ENCODE measurements at places on chromosomes 3 and 15.

DNA sequence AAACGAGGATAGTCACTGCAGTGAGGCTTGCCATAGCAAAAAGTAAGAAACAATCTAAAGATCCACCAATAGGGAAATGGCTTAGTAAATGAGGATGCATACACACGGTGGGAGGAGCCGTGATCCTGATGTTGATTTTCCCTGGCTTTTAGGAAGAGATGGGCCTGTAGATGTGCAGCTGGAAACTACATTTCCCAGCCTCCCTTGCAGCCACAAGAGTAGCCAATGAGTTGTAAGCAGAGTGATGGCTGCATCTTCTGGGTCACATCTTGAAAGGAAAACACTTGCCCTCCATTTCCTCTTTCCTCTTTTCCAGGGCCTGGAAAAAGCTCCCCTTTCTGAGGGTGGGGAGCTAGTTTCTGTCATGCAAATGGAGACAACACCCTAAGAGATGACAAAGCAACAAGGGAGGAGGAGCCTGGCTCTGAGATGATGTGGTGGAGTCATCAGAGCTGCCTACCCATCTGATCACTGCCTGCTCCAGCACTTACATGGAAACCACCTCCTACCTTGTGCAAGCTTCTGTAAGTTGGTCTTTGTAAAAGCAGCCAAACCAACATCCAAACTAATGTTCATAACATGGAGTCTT is 139.1 kb downstream of the TLE3 start:
- DNase-seq: no peak

DNA sequence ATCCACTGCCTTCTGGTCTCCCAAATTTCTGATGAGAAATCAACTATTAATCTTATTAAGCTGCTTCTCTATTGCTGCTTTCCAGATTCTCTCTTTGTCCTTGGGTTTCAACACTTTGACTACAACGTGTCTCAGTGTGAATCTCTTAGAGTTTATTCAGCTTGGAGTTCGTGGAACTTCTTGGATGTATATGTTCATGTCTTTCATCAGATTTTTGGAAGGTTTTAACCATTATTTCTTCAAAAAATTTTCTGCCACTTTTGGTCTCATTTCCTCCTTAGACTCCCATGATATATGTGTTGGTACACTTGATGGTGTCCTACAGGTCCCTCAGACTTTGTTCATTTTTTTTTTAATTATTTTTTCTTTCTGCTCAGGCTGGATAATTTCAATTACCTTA is 36.0 kb downstream of the TICRR start:
- DNase-seq: no peak

DNA sequence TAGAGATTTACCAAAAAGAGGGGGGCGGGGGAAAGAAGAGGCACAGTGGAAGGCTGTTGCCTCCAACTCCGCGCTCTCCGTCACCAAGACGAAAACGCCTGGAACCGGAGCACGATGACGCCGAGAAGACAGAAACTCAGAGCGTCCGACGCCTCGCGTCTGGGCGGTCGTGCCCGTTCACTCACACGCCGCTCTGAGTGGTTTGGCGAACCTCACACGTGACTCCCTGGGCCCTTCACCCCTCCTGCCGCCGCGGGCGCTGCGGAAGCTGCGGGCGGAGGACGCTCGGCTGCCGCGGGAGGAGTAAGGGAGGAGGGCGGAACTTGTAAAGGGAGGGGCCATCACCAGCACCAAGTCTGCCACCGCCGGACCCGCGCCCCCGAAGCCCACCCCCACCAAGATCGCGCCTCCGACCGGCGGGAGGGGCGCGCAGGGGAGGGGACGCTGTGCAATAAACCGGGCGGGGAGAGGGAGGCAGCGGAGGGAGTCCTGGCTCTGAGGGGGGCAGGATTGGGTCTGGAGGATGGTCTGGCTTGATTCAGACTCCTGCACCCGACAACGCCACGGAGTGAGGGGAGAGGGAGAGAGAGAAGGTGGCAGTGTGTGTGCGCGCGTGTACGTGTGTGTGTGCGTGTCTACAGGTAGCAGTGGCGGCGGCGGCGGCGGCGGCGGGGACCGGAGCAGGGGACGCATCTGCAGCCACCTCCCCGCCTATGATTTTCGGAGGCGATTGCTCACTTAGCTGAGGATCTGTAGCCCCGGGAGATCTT is 1.9 kb upstream of the NLGN1 start:
- peak; percentile 99 for DNase-seq

DNA sequence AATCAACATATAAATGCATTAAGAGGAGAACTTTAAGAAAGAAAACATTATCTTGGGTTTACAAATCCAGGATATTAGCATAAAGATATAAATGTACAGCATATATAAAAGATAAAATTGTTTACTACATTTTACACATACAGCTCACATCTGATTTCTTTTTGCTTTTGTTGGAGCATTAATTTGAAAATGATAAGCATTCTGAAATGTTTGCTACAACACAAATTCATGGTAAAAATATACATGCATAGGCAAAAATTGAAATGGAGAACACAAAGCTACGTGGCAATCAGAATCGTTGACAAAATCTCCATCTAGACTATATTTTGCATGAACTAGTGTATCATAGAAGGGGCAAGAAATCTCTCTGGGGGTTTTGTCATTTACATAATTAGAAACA is 159.1 kb downstream of the TIGIT start:
- DNase-seq: no peak

GRCh38 chr3:64856106-64856505 is 168.3 kb upstream of the ADAMTS9 start:
- no peak for DNase-seq

- DNase-seq: no peak
These were observed 34.7 kb downstream of the MAP3K13 start for GRCh38 chr3:185397676-185398075.

GRCh38 chr15:36106640-36107335 is 472.6 kb upstream of the CDIN1 start:
- no peak for DNase-seq

Measured in NCI-H2081 (cell line).